ENCODE measurements at places on chromosomes 2 and 18. TPM values are rescaled to one million over a fixed set of nuclear protein-coding genes. Genes with fewer than 3 reads are reported as not detected.

The AP1S3 gene
- 2.2 TPM for total RNA-seq

DNA sequence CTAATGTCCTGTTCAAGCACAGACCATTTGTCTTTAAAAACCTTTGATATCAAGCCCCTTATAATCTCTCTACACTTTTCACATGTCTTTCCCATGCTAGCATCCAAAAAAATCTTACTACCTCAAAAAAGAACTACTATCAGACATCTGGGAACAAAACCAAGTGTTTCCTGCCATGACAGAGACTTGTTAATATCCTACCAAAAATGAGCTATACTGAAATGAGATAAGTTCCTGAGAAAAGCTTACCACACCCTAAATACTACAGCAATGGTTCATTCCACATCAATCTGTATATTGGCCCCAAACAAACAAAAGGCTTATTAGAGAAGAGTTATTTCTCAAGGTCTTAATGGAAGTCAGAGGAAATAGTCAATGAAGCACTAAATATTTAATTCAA, 230.1 kb downstream of the DYM start:
- no peaks in the 10 kb centered on the region for H3K27me3 ChIP-seq
- no peak overlapping the region for H3K4me3 ChIP-seq
- H3K36me3 ChIP-seq = no peaks in the 10 kb centered on the region
- H3K27ac ChIP-seq = no peak overlapping the region
- DNase-seq = no peak
- peaks cover under 1% of the 10 kb centered on the region for H3K4me1 ChIP-seq

DNA sequence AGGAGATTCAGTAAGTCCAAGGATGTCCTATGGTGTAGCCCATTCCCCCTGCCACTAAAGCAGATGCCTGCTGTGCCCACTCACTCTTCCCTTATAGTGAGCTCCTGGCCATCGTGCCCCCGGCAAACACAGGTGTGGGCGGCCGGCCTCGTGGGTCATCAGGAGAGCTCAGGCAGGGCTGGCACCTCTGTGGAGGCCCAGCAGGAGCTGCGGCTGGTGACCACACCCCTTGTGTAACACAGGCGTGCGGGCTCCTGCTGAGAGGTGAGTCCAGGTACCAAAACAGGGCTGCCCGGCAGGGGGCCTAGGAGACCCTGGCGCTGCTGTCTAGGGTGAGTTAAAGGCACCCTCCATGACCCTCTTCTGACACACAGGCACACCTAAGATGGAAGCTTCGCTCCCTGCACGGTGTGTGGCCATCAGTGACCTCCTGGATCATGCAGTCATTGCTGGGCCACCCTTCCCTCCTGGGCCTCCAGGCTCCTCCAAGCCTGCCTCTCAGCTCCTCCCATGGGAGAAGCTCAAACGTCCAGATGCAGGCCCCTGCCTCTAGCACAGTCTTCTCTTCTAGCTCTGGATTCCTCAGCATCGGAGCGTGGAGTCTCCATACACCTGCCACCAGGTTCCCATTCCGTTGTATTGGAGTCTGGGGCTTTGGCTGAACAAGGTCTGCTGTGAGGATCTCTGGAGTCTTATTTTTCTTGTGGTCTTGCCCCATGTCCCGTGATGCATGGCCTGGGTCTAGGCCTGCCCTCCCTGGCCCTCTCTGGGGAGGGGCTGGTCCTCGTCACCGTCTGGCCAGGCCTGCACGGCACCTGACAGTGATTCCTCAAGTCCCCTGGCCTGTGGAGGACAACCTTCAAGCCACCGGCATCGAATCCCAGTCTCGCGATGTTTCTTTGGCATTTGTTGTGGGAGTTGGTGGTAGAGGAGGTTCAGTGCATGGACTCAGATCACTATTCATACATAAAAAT, 246.9 kb downstream of the ACKR3 start:
- no peaks in the 10 kb centered on the region for H3K36me3 ChIP-seq
- H3K4me3 ChIP-seq = no peak overlapping the region
- no peaks in the 10 kb centered on the region for H3K4me1 ChIP-seq
- H3K27me3 ChIP-seq = peaks cover 4% of the 10 kb centered on the region
- H3K27ac ChIP-seq = no peak overlapping the region
- DNase-seq = no peak

DNA sequence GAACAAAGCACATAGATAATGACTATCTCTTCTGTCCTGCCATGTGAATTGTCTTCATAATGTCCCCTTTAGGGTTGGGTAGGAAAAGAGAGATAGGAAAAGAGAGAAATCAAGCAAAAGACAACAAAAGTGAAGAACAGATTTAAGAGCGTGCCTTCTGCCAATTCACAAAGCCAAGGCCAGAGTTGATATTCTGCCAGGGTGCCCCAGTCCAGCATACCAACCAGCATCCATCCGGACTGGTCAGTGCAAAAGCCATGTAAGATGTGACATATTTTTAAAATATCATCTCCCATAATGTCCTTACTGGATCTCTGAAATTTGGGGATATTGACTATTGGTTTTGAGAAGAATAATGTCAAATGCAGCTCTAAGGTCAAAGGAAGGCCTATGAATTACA, 35.7 kb upstream of the KLF7 start:
- no peaks in the 10 kb centered on the region for H3K27me3 ChIP-seq
- H3K4me1 ChIP-seq = no peaks in the 10 kb centered on the region
- H3K27ac ChIP-seq = no peak overlapping the region

The FOXI3 gene
- not detected for total RNA-seq

All from osteoblast (primary cell).